C1 segment of cervical spinal cord (tissue), 14 donors: ENCODE measurements at places on chromosomes 16 and 17.
A peak's percentile ranks its signal among the peaks of the same experiment; 100 is the strongest.

GRCh38 chr17:78826421-78826820 lies 14.2 kb downstream of the USP36 start:
- DNase-seq = no peak

DNA sequence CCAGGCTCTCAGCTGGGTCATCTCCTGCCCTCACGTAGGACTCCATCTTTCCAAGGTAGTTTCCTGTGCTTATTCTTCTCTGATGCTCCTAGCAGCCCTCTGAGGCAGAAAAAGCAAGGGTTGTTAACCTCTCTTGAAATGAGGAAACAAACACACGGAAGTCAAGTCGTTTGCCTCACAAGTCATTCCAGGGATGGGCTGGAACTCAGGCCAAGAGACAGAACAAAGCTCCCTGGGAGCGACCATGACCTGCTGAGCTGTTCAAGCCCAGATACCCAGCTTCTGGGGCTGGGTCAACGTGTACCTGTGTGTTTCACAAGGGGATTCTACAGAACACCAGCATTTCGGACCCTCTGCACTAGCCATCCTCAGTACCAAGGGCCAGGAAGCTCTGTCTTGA lies 28.1 kb downstream of the SRL start:
- DNase-seq = no peak

DNA sequence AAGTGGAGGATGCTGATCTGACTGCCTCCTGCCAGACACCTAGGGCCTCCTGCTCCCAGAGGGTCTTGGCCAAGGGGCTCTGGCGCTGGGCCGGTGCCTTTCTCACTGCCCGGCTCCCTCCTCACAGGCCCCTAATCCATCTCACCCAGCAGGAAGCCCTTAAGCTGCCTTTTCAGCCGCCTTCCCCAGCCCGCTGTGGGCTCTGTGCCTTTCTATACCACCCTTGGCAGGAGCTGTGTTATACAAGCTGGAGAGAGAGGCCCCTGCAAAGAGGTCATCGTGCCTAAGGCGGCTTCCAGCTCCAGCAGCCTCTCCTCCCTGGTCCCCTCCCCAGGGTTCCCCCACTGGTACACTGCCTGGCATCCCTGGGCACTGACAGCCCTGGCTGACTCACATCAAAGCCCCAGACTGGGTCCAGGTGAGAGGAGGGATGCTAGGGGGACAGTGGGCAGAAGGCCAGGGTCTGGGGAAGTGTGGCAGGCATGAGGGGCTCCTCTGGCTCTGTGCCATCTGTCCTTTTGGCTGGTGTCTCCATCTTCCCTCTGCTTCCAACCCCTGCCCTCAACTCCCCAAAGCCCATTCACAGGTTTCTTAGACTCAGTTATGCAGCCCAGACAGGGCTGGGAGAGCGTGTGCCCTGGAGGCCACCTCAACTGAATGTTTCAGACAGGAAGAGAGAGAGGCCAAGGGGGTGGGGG lies 15.3 kb upstream of the FZD2 start:
- no peak for DNase-seq

GRCh38 chr17:79799538-79800324 lies 2.9 kb upstream of the CBX8 start:
- DNase-seq = no peak

GRCh38 chr17:70520447-70520846 lies 351.1 kb downstream of the KCNJ2 start:
- no peak for DNase-seq

GRCh38 chr17:51184124-51184523 lies 17.9 kb downstream of the NME2 start:
- DNase-seq = no peak

DNA sequence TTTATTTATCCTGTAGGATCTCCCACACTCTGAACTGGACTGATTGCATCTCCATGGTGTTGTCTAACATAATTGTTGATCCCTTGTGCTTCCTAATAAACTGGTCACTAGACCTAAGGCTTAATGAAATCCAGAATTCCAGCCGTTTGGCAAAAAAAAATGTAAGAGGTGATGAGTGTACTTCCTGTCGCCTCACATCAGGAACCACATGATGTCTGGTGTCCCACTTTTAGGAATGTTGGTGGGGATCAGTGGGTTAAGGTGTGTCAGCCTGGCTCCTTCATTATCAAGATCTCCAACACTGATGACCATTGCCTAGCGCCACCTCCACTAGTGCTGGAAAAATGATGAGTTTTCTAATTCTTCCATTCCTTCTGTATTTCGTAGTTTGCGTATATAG lies 18.6 kb upstream of the LONP2 start:
- DNase-seq = no peak

GRCh38 chr16:11526655-11527350 lies 59.9 kb downstream of the LITAF start:
- DNase-seq = no peak

DNA sequence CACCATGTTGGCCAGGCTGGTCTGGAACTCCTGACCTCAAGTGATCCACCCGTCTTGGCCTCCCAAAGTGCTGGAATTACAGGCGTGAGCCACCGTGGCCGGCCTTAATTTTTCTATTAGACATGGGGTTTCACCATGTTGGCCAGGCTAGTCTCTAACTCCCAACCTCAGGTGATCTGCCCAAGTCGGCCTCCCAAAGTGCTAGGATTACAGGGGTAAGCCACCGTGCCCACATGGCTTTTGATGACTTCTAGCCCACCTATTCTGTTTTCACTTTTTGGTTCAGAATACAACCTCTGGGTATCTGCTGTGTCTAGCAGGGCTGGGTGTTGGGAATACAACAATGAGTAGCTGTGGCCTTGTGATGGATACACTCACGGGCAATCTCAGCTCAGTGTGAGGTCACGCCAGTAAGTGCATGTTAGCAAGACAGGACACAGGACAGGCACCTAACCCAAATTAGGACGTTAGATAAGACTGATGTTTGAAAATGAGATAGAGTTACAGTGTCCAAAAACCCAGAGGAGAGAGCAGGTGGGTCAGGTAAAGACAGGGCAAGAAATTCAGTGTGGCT lies 14.1 kb upstream of the YWHAE start:
- no peak for DNase-seq

- DNase-seq = no peak
Observed at GRCh38 chr17:33085256-33085655, 93.6 kb downstream of the SPACA3 start.

- DNase-seq = no peak
Observed at GRCh38 chr16:8912793-8913192, 30.6 kb downstream of the LITAFD start.

GRCh38 chr17:49748791-49749190 lies 15.1 kb downstream of the FAM117A start:
- no peak for DNase-seq

GRCh38 chr16:26569793-26570192 lies 496.9 kb upstream of the C16orf82 start:
- no peak for DNase-seq

DNA sequence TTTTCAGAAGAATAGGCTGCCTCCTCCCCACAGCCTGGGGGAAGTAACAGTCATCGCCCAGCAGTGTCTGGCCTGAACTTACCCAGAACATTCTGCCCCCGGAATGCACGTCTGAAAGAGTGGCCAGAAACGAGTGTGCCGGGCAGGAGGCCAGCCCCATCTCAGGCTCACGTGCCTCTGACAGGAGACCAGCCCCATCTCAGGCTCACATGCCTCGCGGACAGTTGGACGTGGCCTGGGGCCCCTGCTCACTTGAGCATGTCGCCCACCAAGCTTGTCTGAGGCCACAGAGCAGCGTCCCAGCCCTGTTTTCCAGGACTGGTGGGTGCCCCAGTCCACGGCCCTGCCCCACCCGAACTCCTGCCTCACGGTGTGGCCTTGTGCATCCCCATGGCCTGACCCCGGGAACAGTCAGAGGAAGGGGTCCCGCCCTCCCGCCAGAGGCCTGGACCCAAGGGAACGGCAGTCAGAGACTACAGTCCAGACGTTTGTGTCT lies 16.3 kb upstream of the CDH15 start:
- no peak for DNase-seq

GRCh38 chr16:81204798-81205680 lies 33.5 kb upstream of the BCO1 start:
- DNase-seq = no peak

- peak; percentile 87 for DNase-seq
Observed at GRCh38 chr16:58499615-58500351, at the start of gene NDRG4. Gene NDRG4 (plus strand): TSS chr16:58500143. CDS start chr16:58500249, 106 bp downstream.

GRCh38 chr16:23505180-23505665 lies 5.1 kb downstream of the GGA2 start:
- no peak for DNase-seq

- DNase-seq = no peak
Observed at GRCh38 chr16:19967963-19968362, 83.3 kb upstream of the GPRC5B start.

GRCh38 chr17:9054126-9054975 lies 33.0 kb downstream of the NTN1 start:
- no peak for DNase-seq

DNA sequence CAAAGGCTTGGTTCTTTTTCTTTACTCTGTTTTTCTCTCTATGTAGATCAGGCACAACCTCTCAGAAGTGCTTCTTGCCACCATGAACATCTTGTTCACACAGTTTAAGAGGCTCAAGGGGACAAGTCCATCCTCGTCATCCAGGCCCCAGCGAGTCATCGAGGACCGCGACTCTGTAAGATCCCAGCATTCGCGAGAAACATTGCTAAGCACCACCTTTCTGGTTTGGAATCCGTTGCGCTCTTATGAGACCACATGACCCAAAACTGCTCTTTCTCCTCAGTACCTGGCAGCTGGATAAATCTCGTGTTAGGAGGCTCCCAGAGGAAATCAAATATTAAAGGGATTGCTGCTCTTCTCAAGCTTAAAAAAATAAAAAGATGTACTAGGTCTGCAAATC lies 23.3 kb upstream of the SLC12A3 start:
- DNase-seq = no peak

- no peak for DNase-seq
Observed at GRCh38 chr16:57897053-57897784, 73.7 kb downstream of the CNGB1 start.

DNA sequence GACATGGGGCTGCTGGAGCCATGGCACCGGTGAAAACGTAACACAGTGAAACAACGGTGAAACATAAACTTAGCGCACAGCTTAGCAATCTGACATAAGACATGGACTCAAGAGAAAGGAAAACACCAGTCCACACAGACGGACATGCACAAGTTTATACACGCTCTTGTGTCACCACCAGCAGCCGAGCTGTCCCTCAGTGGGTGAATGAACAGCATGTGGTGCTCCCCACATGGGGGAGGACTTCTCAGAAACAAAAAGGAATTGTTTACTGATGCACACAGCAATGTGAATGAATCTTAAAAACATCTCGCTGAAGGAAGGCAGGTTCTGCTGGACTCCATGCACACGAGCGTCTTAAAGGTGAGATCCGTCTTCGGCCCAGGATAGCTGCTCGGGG lies 34.2 kb downstream of the KLHDC4 start:
- DNase-seq = no peak

DNA sequence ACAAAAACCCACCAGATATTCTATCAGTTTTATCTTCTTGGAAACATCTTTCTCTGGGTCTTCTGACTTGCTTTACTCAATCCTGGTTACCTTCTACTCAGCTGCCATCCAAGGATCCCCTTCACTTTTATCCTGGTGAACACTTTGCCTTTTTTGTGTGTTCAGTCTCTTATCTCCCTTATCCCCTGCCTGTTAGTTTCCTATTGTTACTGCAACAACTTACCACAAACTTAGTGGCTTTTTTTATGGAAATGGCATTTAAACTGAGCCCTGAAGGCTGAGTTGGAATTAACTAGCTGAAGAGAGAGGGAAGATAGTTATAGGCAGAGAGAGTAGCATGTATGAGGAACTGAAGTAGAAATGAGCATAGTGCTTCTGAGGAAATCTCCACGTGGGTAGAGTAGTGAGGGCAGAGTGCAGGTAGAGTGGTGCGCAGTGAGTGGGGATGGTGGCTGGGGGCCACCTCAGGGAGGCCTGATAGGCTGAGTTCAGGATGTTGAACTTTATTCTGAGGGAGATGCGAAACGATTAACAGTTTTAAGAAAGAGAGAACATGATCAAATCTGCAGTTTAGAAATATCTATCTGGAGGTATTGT lies 26.3 kb downstream of the TANGO6 start:
- DNase-seq = no peak

DNA sequence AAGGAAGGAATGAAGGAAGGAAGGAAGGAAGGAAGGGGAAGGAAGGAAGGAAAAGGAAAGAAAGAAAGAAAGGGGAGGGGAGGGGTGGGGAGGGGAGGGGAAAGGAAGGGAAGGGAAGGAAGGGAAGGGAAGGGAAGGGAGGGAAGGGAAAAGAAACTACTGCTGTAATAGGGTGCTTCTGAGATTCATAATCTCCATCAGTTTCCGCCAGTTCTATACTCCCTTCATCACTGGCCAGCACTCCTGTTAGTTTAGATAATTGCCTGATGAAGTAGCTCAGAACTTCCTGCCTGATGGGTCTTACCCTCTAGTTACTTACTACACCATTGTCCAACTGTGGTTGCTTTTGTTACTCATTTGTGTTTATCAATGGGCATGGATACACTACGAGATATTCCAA lies 2.0 kb upstream of the KRTAP9-6 start:
- no peak for DNase-seq

DNA sequence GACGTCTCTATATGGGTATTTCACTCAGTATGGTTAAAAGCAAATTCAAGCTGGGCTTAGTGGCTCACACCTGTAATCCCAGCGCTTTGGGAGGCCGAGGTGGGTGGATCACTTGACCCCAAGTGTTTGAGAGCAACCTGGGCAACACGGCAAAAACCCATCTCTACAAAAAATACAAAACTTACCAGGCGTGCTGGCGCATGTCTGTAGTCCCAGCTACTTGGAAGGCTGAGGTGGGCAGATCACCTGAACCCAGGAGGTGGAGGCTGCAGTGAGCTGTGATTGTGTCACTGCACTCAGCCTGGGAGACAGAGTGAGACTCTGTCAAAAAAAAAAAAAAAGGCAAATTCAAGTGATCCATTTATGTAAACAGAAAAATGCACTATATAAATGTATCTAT lies 1.3 kb upstream of the TNFRSF17 start:
- no peak for DNase-seq

DNA sequence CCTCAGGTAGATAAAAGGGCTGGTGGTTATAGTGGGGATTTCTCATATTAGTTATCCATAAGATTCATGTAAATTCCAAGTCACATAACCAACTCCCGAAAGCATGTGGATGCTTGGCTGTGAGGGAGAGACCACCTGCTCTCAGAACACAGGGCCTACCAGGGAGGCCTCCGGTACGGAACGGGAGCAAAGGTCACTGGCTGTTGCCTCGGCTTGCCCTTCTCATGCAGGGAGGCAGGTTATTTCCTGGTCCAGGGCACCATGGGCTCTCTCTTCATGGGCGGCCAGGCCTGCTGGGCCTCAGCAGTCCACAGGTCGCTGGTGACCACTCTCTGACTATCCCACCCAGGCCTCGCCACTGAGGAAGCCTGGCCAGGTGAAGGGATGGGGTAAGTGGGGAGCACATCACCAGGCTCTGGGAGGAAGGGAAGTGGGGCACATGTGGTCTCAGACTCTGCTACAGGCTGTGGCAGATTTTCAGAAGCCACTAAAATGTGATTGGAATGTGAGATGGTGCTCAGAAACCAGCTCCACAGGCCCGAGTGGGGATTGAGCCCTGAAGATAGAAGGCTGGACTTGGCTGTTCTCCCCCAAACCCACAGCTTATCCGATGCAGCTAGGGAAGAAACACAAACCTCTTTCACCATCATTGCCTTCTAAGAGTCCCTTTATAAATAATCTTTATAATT lies 45.4 kb downstream of the HNF1B start:
- no peak for DNase-seq

- DNase-seq = no peak
Observed at GRCh38 chr17:50536683-50537646, 4.4 kb downstream of the EPN3 start.
